Smooth muscle cell of the coronary artery (primary cell): ENCODE measurements at places on chromosomes 5 and 9. TPM values are rescaled to one million over a fixed set of nuclear protein-coding genes. Genes with fewer than 3 reads are reported as not detected.

Gene PCDHB6
- total RNA-seq, result 0.08 TPM in 1 of 2 replicates, not detected in the other

Gene WDR55
- total RNA-seq, result 25.9 and 27.7 TPM in 2 replicates

Gene BNIP1
- 12.1 and 21.0 TPM in 2 replicates for total RNA-seq

Gene SLC25A48
- total RNA-seq, result not detected in 2 replicates

Gene CCDC183
- 0.30 and 2.2 TPM in 2 replicates for total RNA-seq

Gene CEL
- under 0.01 and 0.15 TPM in 2 replicates for total RNA-seq

Gene PCDHA1
- 0.08 TPM in 1 of 2 replicates, not detected in the other for total RNA-seq

Gene UGT3A1
- total RNA-seq, result not detected in 2 replicates

Gene DRD1
- total RNA-seq, result under 0.01 and 0.70 TPM in 2 replicates

Gene PLPPR1
- total RNA-seq, result not detected in 2 replicates

Gene YTHDC2
- total RNA-seq, result 13.7 and 20.1 TPM in 2 replicates

Gene FAM221B
- not detected in 2 replicates for total RNA-seq

Gene NR5A1
- total RNA-seq, result not detected in 2 replicates
